Activated T-helper 9 cell treated with anti-CD3 and anti-CD28 coated beads, Interleukin-2, amount 50 U/mL, for 16 hours (primary cell): ENCODE measurements at places on chromosomes 1 and 21.

DNA sequence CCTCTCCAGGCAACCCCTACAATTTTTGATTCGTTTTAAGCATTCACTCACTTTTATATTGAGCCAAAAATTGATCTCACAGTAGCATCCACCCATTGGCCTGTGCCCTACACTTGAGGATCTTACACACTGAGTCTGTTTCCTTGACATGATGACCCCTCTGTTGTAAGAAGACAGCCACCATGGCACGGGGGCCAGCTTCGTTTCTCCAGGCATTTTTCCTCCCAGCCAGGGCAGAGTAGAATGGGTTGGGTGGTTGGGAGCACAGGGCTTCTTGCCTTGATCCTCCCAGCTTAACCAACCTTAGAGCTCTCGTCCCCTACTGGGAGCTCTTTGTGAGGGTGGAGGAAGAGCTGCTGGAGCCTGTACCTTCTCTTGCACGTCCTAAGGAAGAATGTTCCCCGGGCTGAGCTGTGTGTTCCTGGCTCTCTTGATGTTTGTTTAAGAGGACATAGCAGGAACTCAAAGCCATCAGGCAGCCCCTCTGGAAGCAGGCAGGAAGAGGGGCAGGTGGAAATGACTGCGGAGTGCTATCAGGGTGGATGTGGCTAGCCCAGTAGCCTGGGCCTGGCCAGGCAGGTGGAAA is 213.2 kb upstream of the TMEM51 start:
- DNase-seq: no peak

GRCh38 chr1:207848234-207848633 is 62.7 kb downstream of the CD34 start:
- DNase-seq: peak; percentile 29

DNA sequence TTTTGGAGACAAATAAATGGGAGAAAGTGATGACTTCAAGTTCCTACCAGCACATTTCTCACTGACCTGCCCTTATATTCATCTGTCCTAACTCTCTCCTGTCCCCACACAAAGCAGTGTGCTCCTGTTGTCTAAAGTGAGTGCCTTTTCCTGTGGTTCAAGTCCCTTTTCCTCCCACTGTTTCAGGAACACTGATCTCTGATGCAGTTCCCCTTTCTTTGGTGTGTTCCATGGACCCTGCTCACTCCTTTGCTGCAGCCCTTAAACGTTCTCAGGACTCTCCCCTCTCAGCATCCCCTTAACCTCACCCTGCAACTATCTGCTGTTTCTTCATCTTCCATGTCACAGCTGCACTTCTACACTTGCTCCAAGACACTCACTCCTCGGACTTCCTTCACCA is 195.8 kb upstream of the ETV3 start:
- no peak for DNase-seq

DNA sequence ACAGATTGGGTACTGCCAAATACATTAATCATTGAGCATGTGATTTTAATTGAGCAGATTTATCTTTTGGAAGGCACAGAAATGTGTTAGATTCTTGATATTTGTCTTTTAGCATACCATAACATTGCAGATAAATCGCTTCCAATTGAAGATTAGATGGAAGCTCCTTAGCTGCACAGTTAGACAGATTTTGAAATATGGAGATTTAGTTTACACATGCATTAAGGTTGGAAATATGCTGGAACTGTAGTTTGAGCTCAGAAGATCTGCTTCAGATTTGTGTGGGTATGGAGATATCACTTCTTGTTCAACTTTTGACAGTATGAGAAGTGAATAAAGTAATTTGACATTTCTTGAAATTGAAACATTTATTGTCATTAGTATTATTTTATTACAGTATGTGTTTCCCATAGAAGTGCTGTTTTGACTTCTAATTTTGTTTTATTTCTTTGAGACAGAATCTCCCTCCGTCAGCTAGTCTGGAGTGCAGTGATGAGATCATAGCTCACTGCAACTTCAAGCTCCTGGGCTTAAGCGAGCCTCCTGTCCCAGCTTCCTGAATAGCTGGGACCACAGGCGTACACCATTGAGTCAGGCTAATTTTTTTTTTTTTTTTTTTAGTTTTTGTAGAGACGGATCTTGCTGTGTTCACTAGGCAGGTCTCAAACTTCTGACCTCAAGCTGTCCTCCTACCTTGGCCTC is 29.1 kb downstream of the THRAP3 start:
- DNase-seq: no peak

DNA sequence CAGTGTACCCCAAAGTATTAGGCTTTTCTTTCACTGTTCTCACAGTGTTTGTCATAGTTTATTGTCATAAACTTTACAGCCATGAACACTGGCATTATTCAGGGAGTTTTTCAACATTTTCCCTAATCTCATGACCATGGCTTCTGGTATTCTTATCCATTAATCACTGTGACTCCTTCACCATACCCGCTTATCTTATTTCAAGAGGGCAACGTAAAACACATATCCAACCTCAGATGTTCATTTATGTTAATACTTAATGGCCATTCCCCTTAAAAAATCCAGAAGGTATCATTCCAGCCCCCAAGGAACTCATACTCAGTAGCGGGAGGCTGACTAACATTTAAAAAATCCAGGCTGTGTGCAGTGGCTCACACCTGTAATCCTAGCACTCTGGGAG is 78.5 kb upstream of the RGS4 start:
- no peak for DNase-seq

- DNase-seq: no peak
These were observed 144.3 kb downstream of the DNM3 start for GRCh38 chr1:171985639-171986038.

- no peak for DNase-seq
These were observed 32.4 kb downstream of the SESN2 start for GRCh38 chr1:28291711-28292110.

DNA sequence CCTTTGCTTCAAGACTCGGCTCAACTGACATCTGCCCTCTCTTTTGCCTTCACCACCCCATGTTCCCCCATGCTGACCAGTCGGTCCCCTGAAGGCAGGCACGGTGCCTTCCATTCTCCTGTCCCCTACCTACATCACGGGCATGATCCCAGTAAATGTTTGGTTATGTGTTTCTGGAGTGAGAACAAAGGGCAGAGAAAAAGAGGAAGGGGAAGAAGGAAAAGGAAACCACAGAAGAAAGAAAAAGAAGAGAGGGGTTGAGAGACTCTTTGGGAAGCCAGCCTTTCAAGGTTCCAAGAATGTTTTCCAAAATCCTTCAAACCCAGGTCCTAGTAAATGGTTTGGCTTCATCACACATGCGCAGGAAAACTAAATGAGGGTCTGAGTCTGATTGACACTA is 84.9 kb downstream of the CDC7 start:
- DNase-seq: no peak

- peak; percentile 25 for DNase-seq
These were observed 1.3 kb downstream of the SMG5 start for GRCh38 chr1:156281281-156281680.

- DNase-seq: no peak
These were observed 939 bp upstream of the MFAP2 start for GRCh38 chr1:16981269-16981849.

DNA sequence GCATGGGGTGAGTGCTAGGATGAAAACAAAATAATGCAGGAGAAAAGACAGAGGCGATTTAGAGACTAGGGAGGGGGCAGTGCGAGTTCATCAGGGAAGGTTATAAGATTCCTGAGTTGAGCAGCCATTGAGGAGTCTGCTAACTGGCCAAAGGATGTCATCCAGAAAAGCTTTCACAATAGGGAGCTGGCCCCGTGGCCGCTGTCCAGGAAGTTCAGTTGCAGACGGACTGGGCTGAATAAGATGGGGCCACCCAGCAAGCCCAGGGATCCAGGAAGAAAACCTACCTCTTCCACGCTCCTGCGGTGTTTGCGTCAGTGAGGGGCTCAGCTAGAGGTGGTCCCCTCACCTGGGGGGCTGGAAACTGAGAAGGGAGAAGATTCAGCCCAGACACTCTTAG is 4.0 kb upstream of the PKP1 start:
- DNase-seq: no peak

DNA sequence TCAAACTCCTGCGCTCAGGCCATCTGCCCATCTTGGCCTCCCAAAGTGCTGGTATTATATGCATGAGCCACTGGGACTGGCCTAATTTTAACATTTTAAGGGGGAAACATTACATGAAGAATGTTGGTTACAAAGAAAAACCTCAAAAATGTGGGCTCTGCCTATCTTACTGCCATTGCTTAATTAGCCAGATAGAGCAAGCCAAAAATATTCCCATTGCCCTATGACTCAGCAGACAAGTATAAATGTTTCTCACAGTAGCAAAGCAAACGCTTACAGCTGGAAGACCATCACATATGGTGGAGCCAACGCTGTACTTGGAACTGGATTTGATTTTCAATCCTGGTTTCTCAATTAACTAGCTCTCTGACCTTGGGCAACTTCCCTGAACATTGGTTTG is 502.0 kb downstream of the SMYD3 start:
- DNase-seq: no peak

DNA sequence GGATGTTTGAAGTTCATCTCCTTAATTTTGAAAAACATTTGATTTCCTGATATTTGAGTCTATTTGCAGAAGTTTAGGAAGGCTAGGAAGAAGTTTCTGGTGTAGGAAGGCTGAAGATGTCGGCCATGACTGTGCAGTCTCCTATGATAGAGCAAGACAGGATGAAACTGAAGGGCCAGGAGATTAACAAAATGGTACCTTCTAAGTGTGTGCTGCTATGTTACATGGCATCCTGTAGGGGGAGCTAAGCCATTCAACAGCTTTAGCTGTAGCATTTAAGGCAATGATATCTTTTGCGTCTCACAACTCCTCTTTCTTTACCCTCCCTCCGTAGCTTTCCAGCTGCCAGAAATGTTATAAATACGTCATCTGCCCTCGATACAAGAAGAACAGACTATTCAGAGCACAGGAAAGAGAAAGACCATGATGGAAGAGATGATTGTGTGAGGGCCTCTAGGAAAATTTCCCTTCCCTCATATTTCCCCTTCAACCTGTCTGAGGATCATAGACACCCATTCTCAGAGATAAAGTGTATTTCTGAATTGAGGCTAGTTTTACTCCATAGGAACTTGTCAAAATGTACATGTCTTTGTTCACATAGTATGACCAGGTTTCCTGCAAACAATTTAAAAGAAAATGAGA is 61.1 kb downstream of the XCL1 start:
- no peak for DNase-seq

DNA sequence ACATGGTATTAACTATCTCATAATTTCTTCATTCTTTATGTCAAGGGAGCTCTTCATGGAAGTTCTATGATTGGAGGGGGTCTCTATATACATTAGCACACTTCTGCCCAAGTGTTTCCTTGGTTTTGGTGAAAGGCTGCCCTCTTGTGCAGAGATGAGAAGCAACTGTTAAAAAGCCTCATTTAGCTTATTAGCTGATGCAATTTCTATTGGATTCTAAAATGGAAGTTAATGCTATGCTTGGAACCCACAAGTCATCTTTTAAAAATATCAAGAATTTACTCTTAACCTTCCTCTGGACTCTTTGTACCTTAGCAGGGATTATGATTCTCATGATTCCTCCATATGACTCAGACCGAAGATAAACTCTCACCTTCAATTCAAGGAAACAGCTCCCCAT is 328.9 kb downstream of the PTBP2 start:
- no peak for DNase-seq

DNA sequence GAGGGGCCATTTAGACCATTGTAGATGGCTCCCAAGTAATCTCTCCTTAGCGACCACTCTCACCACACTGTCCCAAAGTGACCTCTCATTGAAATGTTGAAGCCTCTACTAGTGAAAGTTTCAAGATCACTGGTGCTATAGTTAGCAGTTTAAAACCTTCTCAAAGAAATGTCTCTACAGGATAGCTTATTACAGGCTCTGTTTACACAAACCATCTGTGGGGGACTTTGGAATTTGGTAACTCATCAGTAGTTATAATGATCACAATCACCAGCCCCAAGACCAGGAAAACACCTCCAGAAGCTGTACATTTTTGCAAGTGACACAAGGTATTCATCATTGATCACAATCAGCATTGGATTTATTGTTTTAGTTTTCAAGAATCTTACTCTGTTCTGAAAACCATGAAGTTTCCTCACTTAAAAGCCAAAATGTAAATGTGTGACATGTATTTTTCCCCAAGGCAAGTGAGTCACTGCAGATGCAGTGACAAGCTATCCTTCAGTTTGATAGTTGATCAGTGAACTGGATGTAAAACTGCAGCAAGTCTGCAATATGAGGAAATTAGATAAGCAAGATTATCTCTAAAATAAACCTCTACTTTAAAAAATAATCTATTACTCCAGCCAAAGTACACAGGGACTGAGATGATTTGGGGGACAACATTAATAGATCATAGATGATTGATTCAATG is 41.9 kb downstream of the C21orf91 start:
- DNase-seq: no peak

DNA sequence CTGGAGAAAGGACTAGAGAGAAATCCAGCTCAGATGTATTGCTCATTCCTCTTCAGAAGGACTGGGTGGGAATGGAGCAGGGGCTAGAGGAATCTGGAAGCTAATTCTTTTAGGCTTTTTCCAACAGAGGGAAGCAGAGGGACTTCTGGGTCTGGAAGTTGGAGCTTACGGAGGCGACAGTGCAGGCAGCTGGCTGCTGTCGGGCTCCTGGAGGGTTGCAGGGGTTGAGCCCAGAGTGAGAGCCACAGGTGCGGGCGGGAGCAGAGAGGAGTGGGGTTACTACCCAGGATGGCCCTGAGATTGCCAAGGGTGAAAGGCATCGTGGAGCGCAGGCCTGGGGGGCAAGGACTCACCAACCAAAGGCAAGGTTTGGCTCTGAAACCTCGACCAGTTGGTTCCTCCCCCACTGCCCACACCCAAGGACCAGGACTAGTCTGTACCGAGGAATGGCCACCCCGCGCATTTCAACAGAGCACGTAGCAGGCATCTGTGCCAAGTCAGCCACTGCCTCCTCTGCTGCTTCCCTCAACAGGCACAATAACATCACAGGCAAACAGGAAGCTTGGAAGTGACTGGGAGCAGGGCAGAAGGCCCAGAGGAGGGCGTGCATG is 22.7 kb upstream of the EDN2 start:
- DNase-seq: no peak

GRCh38 chr1:65178235-65178634 is 30.2 kb downstream of the AK4 start:
- DNase-seq: no peak

DNA sequence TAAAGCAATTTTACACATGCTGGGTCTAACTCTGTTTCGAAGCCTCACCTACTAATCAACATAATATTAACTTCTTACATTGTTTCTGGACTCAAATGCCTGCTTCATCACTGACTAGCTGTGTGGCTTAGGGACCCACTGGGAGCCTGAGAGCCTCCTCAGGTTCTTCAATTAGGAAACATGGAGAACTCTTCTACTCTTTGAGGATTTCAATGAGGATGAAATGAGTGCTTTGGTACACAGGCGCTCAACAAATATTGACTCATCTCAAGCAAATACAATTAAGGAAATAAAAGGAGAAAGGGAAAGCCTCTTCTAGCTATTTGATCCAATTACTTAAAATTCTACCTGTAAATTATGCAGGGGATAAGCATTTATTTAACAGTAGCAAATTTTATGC is 84.4 kb upstream of the JAK1 start:
- DNase-seq: no peak

DNA sequence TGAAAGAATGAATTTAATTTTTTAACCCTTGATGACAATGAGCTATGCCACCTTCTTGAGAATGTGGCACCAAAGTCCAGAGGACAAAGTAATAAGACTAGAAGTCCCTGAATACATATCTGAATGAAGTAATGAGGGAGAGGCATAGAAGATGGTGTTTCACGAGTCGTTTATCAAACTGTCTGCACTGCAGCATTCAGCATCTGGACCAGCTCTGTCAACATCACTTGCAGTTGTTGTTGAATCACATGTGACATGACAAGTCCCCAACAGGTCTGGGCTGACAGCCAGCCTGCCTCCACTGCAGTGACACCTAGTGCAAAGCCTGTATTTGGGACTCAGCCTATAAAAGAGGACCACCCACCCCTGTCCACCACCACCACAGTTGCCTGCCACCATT is 17.3 kb upstream of the GALNT2 start:
- DNase-seq: no peak
